Cortex of kidney (tissue), 1 donor: ENCODE measurements at places on chromosomes 7 and 10.

- DNase-seq = no peak
Observed at GRCh38 chr7:117269886-117270285, 53.0 kb downstream of the WNT2 start.

DNA sequence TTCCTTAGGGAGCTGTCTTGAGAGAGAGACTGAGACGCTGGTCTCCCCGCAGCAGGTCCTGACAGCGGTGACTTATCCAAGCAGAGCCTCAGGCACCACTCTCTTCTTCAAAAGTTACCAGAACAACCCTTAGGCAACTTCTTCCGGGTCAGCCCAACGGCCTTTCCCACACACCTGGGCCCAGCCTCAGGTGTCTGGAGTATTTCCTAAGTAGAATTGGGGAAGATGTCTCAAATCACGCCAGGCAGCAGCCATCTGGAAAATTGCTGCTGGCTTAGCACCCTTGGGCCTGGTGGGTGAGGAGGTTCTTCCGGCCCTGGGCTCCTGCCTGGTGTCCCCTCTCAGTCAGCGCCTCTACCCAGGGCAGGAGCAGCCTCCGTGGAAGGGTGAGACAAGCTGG, 80.4 kb upstream of the ANLN start:
- no peak for DNase-seq

DNA sequence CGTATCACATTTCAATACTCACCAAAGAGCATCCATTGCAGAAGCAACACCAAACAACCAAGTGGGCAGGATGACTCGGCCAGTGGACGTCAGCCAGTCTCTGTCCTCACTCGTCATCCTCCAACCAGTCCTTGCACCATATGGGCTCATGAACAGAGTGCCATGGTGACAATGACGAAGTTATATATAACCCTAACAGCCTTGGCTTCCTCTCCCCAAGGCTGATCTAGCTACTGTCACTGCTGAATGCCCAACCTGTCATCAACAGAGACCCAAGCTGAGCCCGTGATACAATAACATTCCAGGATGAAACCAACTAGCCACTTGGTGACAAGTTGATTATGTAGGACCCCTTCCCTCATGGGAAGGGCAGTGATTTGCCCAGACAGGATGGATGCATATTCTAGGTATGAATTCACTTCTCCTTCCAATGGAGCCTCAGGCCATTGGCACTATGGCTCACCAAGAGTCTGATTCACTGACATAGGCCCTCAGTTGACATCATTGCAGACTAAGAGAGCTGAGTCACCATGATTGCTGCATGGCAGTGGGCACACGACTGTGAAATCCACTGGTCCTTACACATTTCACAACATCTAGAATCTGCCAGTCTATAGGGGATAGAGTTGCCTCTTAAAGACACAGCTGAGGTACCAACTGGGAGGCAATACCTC, 26.3 kb upstream of the PPIF start:
- DNase-seq = no peak

DNA sequence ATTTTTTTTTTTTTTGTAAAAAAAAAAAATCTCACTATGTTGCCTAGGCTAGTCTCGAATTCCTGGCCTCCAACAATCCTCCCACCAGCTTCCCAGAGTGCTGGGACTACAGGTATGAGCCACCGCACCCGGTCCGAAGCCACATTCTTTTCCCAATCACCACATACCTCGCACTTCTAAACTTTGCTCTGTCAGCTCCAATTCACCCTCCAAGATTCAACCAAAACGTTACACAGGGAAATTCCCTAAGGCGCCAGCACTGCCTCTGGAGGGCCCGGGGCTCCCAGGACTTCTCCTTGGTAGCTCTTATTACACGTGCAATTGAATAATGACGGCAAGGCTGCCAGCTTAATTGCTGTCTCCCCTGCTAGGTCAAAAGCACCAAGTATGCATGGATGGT, 10.3 kb upstream of the DNAAF5 start:
- DNase-seq = no peak

GRCh38 chr10:113495553-113495952, 57.3 kb upstream of the HABP2 start:
- DNase-seq = no peak

DNA sequence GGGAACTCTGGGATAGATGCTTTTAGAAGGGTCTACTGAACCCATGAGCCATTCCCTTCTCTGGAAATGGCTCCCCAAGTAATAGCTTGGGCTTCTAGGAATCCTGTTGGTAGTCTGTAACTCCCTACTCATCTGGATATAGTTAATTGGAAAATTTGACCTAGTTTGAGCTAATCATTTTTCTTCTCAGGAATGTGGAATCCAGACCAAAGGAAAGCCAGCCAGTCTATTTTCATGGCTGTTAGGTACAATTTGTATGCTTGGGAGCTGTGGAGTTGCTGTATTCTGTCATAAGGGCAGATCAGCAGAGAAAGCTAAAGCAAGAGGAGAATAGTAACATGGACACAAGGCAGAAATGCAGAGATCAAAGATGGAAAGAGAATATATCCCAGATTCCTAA, 71.6 kb upstream of the C1GALT1 start:
- DNase-seq = no peak

DNA sequence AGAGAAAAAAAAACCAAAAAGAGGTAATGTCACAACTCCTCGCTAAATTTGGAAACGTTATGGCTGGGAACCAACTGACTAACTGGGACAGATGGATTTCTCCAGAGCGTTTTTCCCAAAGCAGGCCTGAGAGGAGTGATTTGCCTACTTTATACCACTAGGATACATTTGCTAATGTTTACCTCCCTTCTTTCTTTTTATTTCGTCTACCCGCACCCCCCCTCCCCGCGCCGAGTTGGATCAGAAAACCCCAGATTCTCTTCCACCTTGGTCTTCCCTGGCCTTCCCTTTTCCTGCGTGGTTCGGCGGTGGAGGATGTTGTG, 7.2 kb downstream of the CPA2 start:
- no peak for DNase-seq

DNA sequence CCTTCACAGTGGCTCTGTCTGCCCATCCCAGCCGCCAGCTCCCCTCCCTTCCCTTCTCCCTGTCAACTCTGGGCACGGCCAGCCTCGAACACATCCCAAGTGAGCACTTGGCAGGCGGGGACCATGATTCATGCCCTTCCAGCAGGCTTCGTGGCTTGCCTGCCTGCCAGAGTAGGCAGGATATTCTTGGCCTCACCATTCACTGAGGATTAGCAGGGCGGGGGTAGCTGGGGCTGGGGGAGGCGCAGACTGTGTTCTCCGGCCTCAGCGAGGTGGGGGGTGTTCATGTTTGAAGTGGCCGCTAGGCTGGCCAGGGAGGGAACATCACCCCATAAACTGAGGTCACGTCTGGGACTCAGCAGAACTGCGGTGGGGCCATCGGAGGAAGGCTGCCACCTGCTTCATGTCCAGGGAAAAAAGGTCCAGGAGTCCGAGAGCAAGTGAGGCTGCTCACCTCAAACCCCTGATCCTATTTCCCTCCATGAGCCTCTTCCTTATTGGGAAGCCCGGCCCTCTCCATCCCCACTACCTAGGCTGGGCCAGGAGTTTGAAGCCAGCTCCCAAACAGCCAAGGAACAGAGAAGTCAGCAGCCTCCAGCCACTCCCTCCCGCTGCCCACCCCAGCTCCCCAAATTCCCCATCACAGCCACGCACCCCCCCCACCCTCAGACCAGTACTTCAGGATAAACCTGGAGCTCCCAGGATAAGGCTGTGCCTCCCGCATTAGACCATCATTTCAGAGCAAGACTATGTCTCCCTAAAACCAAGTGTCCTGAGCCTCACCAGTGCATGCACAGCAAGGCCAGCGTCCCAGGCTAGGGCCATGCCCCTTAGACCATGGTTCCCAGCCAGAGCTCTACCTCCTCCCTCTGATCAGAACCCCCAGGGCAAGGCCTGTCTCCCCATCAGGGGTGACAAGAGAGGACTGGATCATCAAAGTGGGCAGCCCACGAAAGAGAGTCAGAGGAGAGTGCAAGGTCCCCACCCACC, 42.8 kb upstream of the RABGEF1 start:
- DNase-seq = no peak

GRCh38 chr7:151796871-151797537, 79.9 kb downstream of the PRKAG2 start:
- DNase-seq = no peak

DNA sequence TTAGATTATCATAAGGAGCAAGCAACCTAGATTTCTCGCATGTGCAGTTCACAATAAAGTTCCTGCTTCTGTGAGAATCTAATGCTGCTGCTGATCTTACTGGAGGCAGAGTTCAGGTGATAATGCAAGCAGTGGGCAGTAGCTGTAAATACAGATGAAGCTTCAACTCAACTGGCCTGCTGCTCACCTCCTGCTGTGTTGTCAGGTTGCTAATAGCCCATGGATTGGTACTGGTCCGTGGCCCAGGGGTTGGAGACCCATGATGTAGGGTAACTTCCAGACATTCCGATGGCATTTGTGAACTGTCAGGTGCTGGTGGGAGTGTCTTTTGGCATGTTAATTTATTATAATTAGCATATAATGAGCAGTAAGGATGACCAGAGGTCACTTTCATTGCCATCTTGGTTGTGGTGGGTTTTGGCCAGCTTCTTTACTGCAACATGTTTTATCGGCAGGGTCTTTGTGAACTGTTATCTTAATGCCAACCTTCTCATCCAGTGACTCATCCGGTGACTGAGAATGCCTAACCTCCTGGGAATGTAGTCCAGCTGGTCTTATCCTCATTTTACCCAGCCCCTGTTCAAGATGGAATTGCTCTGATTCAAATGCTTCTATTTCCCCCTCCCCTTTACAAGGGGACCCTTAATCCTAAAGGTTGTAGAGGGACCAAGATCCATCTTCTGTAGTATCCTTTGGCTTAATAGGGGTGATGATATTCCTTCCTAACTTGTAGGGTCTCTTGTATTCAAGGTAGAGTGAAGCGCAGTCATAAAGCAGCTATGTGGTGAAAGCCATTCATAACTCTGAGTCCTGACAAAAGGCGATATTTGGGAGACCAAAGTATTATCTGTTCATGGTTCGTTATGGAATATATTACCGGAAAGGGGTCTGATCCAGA, 165.8 kb downstream of the CCSER2 start:
- DNase-seq = no peak

DNA sequence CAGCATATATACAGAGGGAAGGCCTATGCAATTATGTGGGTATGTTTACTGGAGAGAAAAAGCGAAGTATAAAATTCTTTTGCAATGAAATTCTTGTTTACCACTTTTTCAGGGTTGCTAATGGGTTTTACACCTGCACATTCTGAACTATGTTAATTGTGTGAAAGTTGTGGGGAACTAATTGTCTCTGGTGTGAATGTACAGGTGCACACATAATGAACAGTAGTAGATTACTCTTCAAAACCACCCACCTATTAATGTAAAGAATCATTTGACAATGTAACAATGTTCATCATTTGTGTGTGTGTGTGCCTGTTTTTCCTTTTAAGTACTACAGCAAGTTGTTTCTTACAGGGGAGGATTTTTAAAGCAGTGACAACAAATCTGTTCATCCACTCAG, 80.0 kb upstream of the FEZF1 start:
- DNase-seq = no peak

- DNase-seq = no peak
Observed at GRCh38 chr7:8389593-8390261, 43.7 kb upstream of the NXPH1 start.

GRCh38 chr7:98240961-98241673, 10.9 kb downstream of the TECPR1 start:
- DNase-seq = no peak

DNA sequence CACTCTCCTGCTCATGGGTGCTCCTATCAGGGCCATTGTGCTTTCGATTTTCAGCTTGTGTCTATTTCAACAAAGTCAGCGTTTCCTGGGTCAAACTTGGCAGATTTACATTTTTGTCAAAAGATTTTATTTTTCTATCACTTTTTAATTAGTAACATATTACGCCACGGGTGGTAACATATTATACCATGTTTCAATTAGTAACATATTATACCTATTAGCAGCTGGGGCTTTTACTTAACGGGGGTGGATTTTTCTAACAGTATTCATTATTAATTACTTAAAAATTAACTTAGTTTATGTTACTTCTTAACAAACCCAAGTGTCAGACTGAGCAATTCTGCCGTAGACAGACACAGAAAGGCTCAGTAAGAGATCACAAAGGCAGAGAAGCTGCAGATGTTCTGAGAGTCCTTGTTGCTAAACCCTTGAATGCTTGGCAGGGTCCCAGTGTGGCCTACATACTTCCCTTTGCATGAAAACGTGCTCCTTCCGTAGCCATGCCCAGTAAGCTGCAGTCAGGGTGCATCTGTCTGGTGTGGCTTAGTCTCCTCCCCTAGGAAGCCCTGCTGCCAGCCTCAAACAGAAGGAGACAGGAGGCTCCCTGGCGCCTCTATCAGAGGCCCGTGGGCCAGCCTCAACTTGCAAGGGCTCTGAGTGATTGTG, 263.1 kb upstream of the CXCL12 start:
- DNase-seq = no peak

GRCh38 chr10:120782336-120782735, 68.8 kb upstream of the WDR11 start:
- DNase-seq = no peak

DNA sequence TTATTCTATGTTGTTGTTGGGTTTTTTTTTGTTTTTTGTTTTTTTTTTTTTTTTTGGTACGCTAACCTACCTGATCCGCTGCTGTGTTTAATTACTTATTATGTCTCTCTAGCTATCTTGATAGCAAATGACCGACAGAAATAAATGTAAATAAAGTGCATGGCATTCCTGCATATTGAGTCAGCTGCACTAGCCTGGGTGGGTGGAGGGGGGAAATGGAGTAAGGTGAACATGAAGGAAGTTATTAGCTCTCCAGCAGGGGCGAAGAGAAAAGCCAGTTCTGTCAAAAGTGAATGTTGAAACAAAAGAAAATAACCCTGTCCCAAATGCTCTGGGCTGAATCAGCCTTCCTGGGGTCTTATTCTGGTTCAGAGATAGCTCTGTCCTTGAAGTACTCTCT, 210.7 kb upstream of the MDFIC start:
- DNase-seq = no peak

- no peak for DNase-seq
Observed at GRCh38 chr7:116545411-116545993, 20.7 kb downstream of the CAV1 start.

- no peak for DNase-seq
Observed at GRCh38 chr7:130383187-130383980, 3.1 kb downstream of the CPA1 start.

- no peak for DNase-seq
Observed at GRCh38 chr7:83036721-83037380, 125.8 kb downstream of the PCLO start.

GRCh38 chr10:90911133-90912051, 9.5 kb downstream of the ANKRD1 start:
- DNase-seq = no peak

GRCh38 chr7:3282457-3282856, 18.6 kb upstream of the SDK1 start:
- DNase-seq = no peak
